ENCODE measurements at places on chromosomes 11 and 22.

DNA sequence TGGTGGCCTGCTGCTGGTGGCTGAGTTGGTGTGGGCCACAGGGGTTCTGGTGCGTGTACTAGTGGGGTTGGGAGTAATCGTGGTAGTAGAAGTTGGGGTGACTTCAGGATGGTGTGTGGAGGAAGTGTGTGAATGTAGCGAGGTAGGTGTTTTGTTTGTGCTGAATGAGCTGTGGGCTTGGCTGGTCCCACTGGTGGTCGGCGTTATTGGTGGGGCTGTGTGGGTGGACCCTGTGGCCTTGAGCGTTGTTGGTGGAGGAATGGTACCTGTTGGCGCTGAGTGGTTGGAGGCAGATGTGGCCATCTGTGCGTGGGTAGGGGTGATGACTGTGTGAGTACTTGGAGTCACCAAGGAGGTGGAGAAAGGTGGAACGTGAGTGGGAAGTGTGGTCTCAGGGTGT lies 18.4 kb downstream of the MUC6 start:
- DNase-seq = no peak

DNA sequence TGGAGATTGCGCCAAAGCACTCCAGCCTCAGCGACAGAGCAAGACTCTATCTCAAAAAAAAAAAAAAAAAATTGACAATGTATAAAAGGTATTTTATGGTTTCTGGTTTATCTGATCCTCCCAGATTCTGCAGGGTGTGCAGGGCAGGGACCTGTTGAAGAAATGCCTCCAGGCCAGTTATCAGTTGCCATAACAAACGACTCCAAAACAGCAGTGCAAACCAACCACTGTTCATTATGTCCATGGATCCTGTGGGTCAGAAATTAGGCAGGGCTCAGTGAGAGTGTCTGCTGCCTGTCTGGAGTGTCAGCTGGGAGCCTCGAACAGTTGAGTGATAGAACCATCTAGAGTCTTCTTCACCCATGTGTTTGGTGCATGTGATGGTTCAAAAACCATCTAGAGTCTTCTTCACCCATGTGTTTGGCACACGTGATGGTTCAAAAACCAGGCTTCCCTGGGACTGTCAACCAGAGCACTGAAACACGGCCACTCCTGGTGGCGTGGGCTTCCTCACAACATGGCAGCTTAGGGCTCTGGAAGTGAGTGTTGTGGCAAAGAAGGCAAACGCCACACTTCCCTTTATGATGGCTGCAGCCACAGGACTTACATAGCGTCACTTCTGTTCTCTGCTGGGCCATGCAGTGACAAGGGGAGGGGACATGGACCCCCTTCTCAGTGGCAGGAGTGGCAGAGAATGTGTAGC lies 115.1 kb upstream of the CRYBB3 start:
- DNase-seq = no peak

DNA sequence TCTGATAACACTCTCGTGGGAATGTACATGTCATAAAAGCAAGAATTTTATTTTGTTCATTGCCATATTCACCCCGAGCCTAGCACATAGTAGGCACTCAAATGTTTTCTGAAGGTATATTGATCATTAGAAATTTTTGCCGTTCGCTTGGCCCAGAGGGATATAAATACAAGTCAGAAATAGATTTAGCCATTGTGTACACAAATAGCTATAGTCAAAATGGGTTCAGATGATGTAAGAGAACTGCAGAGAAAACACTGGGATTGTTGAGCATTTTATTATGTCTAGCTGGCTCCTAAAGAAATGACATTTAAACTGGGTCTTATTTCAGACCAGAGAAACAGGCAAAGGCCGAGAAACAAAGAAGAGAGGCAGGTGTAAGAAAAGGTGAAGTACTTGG lies 49.3 kb downstream of the MCAM start:
- no peak for DNase-seq

- no peak for DNase-seq
Observed at GRCh38 chr11:20097319-20098221, 62.7 kb downstream of the DBX1 start.

DNA sequence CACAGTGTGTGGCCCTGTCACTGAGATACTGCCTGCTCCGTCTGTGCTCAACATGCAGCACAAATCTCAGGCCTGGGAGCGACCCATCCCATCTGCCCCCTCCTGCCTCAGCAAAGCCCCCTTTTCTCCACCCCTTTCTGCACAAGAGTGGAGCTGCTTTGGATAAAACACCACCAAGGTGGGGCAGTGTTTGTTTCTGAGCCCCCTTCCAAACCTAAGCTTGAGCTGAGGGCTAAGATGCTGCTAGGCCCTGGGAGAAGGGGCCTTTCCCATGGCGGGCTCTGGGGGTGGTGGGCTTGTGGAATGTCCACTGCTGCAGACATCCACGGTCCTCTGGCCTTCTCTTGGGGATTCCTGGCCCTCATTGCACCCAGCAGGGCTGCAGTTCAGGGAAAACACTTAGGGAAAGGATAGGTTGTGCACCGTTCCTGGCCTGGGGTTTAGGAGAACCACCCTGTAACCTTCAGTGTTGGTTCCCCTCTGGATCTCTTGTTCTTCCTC lies 594.1 kb downstream of the TBC1D22A start:
- DNase-seq = no peak

Measured in hematopoietic multipotent progenitor cell (in vitro differentiated cells).